ENCODE measurements at places on chromosomes 5 and 9. TPM values are rescaled to one million over a fixed set of nuclear protein-coding genes. Genes with fewer than 3 reads are reported as not detected.

DNA sequence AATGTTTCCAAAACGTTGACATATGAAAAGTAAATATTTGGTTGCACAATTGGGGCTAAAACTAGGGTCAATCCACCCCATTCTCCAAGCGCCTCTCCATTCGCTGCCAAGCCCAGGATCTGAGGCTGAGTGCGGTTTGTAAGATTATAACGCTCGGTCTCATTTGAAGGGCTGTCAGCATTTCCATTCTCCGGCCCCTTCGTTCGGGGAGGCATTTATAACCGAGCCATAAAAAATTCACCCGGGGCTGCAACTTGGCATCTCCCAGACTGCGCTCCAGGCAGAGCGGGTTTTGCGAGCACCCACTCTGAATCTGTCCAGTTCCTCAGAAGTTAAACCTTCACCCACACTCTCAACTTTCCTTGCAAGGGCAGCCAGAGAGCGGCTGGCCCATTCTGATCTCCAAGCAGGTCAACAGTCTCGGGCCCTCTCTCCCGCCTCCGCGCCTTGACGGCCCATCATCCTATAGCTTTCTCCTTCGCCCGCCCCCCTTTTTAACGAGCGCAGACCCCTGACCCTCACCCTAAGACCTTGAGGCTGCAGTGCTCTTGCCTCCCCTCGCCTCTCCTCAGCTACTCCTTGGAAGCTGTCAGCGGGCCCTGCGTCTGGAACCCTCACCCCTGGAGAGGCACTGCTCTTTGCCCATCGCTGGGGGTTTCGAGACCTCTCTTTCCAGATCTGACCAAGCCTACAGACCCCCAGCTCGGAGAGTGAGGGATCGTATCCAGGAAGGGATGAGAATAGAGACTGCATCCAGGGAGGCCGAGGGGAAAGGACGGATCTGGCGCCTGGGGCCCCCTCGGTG lies 1.1 kb downstream of the SLIT3 start:
- DNase-seq: no peak

DNA sequence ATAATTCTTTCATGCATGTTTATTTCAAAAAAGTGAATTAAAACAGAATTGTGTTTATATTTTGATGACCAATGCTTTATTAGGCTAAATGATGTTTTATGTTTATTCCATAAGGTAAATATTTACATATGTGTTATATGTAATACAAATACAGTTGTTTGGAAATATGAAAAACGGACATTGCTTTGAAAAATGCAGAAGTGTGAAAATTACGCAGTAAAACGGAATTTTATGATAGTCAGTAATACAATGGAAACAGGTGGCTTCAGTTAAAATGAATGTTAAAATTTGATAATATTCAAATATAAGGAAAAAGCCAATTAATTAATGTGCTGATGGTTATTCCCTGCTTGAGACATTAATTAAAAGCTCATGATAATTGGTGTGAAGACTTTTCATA lies 1633.8 kb downstream of the MAT2B start:
- DNase-seq: no peak

DNA sequence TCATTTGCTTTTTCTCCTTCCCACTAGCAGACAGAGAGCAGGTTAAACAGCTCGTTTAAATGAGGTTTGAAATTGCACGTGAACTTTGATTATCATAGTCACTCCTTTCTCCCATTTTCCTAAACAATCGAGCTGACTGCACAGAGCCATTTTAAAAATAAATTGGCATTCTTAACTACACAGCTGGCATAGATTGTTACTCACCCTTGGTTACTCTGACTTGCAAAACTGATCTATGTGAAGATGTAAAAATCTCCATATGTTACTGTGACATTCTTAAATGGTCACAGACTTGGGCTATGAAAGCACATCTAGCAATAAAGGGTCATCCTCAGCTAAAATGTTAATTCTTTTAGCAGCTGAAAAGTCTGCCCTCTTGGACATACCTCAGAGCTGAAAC lies 368.5 kb downstream of the DTWD2 start:
- DNase-seq: no peak

- DNase-seq: no peak
These were observed 271.3 kb upstream of the DMAC1 start for GRCh38 chr9:8070779-8071444.

DNA sequence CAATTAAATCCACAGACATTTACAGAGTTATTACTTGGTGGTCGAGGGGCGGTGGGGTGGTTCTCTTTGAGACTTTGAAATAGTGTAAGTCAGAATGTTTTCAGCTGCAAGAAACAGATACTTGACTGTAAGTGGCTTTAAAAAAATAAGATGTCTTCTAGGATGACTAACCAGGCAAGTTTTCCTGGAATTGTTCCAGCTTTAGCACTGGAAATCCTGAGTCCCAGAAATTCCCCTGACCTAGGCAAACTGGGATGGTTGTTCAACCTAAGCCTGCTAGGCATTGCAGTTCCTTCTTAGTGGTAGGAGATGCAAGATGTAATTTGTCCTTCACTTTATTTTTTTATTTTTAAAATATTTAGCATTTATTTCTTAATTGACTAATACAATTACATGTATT lies 169.5 kb upstream of the POC5 start:
- DNase-seq: peak; percentile 28

DNA sequence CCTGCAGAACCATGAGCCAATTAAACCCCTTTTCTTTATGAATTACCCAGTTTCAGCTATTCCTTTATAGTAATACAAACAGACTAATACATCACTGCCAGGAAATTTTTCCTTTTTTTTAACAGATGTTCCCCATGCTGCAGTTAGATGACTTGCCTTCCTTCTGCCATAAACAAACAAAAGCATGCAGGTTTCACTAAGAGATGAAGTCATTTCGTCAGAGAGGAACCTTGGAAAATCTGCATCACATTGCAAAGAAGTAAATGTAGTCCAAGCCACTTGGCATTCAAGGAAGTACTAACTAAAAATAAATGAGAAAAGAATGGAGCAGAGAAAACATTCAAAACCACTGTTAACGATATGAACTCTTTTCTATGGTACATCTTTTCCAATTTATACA lies 194.1 kb upstream of the EFNA5 start:
- no peak for DNase-seq

GRCh38 chr5:82018462-82018861 lies 46.6 kb downstream of the ATG10 start:
- peak; percentile 6 for DNase-seq

GRCh38 chr5:14172149-14172795 lies 29.1 kb downstream of the TRIO start:
- no peak for DNase-seq

- DNase-seq: peak; percentile 64
These were observed 96.8 kb downstream of the RAPGEF6 start for GRCh38 chr5:131538177-131538593.

DNA sequence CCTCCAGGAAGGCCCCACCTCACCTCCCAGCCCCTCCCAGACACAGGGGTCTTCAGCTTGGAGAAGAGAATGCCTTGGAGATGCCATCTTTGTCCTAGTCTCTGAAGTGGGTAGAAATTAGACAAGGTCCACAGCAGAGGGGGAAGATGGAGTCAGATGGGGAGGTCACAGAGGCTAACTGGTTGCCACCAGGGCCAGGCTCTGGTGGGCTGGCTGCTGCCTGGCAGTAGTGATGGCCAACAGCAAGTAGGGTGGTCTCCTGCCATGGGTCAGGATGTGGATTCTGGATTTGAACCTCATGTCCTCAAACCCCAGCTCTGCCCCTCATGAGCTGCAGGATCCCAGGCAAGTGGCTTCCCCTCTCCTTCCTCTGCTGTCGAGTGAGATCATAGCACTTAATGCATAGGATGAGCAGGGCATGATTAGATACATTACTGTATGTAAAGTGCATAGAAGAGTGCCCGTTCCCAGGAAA lies 38.7 kb upstream of the NEK6 start:
- no peak for DNase-seq

DNA sequence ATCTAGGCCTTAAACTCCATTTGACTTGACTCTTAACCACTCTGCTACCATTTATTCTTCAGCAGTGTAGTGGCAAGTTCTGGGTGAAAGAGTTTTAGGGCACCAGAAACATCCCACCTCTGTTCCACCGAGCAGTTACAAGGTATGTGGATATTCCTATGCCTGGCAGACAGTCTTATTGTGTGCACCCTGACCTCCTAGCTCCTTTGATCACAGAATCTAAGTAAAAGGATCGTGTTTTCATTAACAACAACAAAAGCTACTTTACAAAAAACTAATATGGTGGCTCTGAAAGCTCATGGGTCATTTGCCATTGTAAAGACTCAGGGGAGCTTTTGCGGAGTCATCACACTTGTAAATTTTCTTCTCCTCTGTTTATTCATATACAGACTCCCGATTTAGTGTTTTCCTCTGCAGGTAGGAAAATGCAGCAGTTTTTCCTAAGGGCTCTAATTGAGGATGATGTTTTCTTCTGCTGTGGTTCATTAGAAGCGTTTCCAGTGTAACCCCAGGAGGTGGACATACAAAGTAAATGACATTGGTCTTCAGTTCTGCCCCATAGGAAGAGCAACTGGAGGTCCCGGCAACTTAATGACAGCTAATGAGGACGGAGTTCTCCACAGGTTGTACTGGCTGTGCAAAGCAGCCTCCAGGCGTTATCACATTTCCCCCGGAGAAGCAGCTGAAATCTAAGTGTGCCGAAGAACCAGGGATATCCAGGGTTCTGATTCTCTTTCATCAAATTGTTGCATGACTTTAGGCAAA lies 78.2 kb downstream of the ATP10B start:
- DNase-seq: no peak

GRCh38 chr9:133113163-133113948 lies 7.7 kb downstream of the RALGDS start:
- DNase-seq: peak; percentile 34

DNA sequence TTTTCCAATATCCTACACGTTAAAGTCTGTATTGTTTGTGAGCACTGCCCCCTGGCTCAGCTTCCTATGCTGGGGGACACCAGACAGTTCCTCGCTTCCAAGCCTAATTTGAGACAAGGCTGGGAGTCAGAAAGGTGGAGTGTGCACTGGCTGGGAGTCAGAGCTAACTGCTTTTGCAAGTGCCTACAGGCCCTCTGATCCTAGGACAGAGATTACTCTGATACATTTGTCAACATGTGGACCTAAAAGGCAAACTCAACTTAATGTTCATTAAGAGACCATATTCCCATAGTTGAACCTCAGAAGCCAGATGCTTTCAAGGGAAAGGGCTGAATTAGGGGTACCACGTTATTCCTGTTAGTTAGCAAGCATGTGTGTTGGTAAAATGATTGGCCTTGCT lies 80.8 kb downstream of the NIPSNAP3B start:
- no peak for DNase-seq

- no peak for DNase-seq
These were observed 372.8 kb upstream of the SLC30A5 start for GRCh38 chr5:68720884-68721610.

DNA sequence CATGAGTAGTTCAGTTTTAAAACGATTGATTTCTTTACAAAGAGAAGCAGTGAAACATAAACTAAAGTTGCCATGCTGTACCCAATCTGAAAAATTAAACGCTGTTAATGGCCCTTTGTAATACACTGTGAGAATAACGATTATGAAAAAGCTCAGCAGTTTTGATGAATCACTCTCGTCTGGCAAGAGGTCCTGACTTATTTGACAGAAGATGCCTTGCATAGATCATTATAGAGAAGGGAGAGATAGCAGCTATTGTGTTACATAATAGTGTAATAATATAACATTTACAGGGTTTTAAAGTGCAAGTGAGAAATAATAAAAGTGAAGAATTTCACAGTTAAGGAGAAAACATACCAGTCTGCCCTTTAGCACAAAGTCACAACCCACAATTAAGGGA lies 361.5 kb upstream of the CDH10 start:
- DNase-seq: no peak

Gene RUSC2
- total RNA-seq: 17.2 TPM

Gene FTMT
- not detected for total RNA-seq

Gene SARDH
- total RNA-seq: 0.05 TPM

Gene PLEKHG4B
- total RNA-seq: 0.61 TPM
